HT-29 (cell line): ENCODE measurements at places on chromosomes 2 and 18. TPM values are rescaled to one million over a fixed set of nuclear protein-coding genes. Genes with fewer than 3 reads are reported as not detected.

CYP1B1 gene
- total RNA-seq: 13.5 and 17.7 TPM in 2 replicates

HTR2B gene
- total RNA-seq: not detected in 2 replicates

EIF5B gene
- total RNA-seq: 13.6 and 14.5 TPM in 2 replicates

SCN1A gene
- total RNA-seq: not detected in 2 replicates

GREB1 gene
- 0.03 TPM in 1 of 2 replicates, not detected in the other for total RNA-seq

GRHL1 gene
- 5.5 and 8.7 TPM in 2 replicates for total RNA-seq

KCNS3 gene
- total RNA-seq: 0.05 TPM in 1 of 2 replicates, not detected in the other

UPP2 gene
- total RNA-seq: not detected in 2 replicates

SYT4 gene
- not detected in 2 replicates for total RNA-seq

C2orf15 gene
- 4.6 and 4.9 TPM in 2 replicates for total RNA-seq

SOWAHC gene
- total RNA-seq: 51.6 and 56.5 TPM in 2 replicates

FTCDNL1 gene
- total RNA-seq: 0.69 TPM in 1 of 2 replicates, not detected in the other

SCN7A gene
- not detected in 2 replicates for total RNA-seq

AQP4 gene
- not detected in 2 replicates for total RNA-seq

TSPYL6 gene
- 0.13 TPM in 1 of 2 replicates, not detected in the other for total RNA-seq

SCN9A gene
- 0.38 and 0.52 TPM in 2 replicates for total RNA-seq

TUBB8B gene
- total RNA-seq: not detected in 2 replicates

IKZF2 gene
- total RNA-seq: 6.8 and 7.5 TPM in 2 replicates

DCDC2C gene
- total RNA-seq: not detected in 2 replicates

TMEFF2 gene
- not detected in 2 replicates for total RNA-seq

RETREG2 gene
- total RNA-seq: 78.5 and 83.9 TPM in 2 replicates

DNAJC5G gene
- not detected in 2 replicates for total RNA-seq

TMEM247 gene
- total RNA-seq: not detected in 2 replicates

NT5DC4 gene
- total RNA-seq: 1.4 and 1.6 TPM in 2 replicates

DQX1 gene
- total RNA-seq: 0.47 and 1.3 TPM in 2 replicates

SCYGR4 gene
- total RNA-seq: not detected in 2 replicates

ECEL1 gene
- total RNA-seq: not detected in 2 replicates

RAPH1 gene
- 6.8 and 7.1 TPM in 2 replicates for total RNA-seq

ACMSD gene
- total RNA-seq: not detected in 2 replicates

INPP5D gene
- total RNA-seq: 26.9 and 28.6 TPM in 2 replicates

EPAS1 gene
- total RNA-seq: 20.7 and 24.0 TPM in 2 replicates

GORASP2 gene
- total RNA-seq: 53.6 and 57.0 TPM in 2 replicates

C2orf49 gene
- total RNA-seq: 6.7 and 7.7 TPM in 2 replicates

LIPG gene
- total RNA-seq: 96.0 and 112 TPM in 2 replicates

MTERF4 gene
- 29.0 and 29.8 TPM in 2 replicates for total RNA-seq

VRK2 gene
- 9.4 and 10.3 TPM in 2 replicates for total RNA-seq

LYPD6B gene
- 2.1 and 3.1 TPM in 2 replicates for total RNA-seq

SLC19A3 gene
- total RNA-seq: 0.03 TPM in 1 of 2 replicates, not detected in the other

MROH2A gene
- 2.4 and 2.8 TPM in 2 replicates for total RNA-seq

TEKT4 gene
- not detected in 2 replicates for total RNA-seq

KIF5C gene
- total RNA-seq: not detected in 2 replicates

ALPI gene
- total RNA-seq: not detected in 2 replicates
